Stimulated activated CD8-positive, alpha-beta memory T cell treated with anti-CD3 and anti-CD28 coated beads, Interleukin-4, amount 100 ng/mL, for 1 hour (primary cell): ENCODE measurements at places on chromosomes 4 and X.

GRCh38 chr4:143186649-143187048 is 1.9 kb downstream of the USP38 start:
- no peak for DNase-seq

- DNase-seq = no peak
These were observed 569.6 kb downstream of the ZNF674 start for GRCh38 chrX:45975633-45976032.

DNA sequence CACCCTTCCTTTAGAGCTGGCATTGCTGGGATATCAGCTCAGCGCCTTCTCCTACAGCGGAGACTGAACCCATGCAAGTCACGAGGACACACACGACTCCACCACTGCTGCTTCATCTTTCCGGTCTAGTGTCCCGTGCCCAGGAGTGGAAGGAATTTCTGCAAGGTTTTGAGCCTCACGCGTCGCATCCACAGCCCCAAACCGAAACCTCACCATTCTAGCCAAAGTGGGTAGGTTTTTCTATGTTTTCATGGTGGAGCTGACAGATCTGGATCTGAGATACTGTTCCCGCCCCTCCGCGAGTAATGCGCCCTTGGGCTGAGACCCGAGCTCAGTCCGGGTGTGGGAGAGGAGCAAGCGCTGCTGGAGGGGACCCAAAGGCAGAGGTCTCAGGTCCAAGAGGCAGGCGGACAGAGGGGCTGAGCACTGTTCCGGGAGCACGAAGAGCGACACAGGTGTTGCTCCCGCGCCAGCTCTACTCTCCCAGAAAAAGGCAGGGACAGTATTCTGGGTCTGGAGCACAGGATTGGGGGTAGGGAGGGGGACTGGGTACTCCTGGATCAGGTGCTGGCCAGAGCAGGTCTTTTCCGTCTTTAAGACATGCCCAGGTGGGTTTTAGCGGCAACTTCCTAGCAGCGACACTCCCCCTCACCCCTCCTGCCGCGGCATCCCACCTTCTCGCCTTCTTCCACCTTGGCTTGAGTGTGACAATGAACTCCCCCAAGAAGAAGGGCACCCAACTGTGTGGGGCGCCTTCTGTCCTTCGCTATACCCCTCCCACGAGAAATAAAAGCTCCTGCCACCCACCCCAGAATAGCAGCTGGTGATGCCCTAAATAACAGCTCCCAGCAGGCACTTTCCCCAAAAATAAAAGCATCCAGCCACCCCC is 1.8 kb downstream of the EPHA5 start:
- no peak for DNase-seq

DNA sequence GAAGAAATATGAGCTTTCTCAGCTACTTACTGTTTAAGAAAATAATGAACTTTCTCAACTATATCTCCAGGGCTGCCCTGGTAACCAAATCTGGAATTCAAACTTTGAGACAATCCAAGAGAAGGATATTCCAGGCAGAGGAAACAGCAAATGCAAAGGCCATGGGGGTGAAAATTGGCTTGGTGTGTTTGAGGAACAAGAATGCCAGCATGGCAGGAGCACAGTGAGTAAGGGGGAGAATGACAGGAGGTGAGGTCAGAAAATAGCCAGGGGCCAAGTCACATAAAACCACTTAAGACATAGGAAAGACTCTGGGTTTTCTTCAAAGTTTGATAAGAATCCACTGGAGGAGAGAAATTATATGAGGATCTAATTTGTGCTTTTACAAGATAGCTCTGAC is 27.2 kb upstream of the BTC start:
- no peak for DNase-seq

DNA sequence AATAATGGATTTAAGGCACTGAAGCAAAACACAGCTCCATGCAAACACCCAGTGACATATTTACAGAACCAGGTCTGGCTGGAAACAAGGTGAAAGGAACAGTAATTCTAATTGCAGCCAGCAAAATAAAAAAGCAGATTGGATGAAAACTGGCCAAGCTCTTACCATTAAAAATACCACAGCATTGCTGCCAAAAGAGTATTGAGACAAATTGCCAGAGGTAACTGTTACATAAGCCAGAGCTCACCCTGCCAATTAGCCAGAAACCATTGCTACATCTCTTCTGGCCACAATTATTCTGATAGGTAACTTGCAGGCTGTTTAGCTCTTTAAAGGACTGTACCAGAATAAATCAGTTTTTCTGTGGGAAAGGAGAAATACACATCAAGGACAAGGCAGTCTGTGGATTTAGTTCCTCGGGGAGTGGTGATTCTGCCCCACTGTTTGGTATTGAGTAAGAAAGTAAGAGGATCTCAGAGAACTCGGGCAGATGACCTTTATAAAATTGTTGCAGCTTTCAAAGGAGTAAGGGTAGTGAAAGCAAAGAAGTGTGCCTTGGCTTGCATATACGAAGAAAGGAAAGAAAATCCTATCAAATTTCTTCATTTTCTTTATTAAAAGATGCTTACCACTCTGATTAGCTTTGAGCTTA is 369.5 kb downstream of the PPP3CA start:
- DNase-seq = no peak

- no peak for DNase-seq
These were observed at the start of gene MAOA for GRCh38 chrX:43656005-43656494. Gene MAOA (plus strand): TSS chrX:43656299. CDS start chrX:43656342, 43 bp downstream.

GRCh38 chr4:148006001-148006400 is 274.1 kb downstream of the ARHGAP10 start:
- no peak for DNase-seq
